ENCODE measurements at places on chromosomes 11 and 22.

GRCh38 chr11:92332986-92333385 lies 108.4 kb downstream of the FAT3 start:
- DNase-seq = no peak

DNA sequence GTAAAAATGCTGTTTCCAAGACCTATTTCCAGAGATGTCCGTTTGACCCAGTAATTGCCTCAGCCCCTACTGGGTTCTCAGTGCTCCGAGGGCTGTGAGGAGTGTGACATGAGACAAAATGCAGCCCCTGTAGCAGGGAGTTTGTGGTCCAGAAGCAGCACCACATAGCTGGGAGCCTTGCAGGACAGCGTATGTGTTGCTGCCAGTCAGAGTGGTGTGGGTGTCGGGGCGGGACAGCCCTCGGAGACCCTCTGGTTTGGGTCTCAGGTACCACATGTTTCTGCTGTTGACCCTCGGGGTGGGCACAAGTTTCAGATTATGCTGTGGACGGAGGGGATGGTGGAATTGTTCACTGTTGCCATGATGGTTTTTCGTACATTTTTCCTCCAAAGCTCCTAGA lies 17.2 kb downstream of the TBC1D22A start:
- DNase-seq = no peak

DNA sequence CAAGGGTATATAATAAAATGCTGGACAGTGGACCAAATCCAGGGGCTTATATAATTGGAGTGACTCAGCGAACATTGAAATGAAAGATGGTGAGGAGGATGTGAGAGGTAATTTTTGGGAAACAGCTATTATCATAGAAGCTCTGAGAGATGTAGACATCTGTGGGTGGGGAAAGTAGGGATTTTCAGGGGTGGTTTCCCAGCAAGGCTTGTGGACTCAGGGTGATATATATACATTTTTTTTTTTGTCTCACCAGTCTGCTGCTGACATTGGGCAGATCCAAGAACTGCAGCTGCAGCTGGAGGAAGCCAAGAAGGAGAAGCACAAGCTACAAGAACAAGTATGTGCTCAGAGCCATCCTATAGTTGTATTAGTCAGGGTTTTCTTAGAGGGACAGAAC lies 208.1 kb downstream of the MYO18B start:
- DNase-seq = no peak

GRCh38 chr11:67583247-67584204 lies at the start of gene GSTP1:
Gene GSTP1 (plus strand): TSS chr11:67583812. CDS start chr11:67583844, 32 bp downstream.
- no peak for DNase-seq

- no peak for DNase-seq
These were observed 53.5 kb downstream of the IGLL5 start for GRCh38 chr22:22940961-22941605.

- no peak for DNase-seq
These were observed 682.8 kb downstream of the TBC1D22A start for GRCh38 chr22:47445212-47445611.

DNA sequence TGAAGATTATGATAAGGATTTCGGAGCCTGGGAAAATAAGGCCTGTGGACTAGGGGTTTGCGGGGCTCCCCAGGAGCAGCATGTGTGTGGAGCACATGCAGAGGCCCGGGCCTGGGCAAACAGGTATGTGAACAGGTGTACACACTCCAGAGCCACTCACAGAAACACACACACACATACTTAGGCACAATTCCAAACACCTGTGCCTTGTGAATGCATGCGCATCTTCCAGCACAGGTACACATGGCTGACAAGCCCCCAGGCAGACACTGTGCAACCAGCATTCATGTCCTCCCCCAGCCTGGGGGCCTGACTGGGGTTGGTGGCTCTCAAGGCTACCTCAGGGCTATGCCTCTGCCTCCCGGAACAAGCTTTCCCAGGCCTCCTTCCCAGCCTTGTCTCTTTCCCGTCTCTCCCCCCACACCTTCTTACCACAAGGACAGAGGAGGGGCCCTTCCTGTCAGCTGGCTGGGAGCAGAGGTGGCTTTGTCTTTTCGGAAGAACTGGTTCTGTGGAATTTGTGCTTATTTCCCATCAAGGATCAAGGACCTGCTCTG lies 2.6 kb upstream of the P2RY6 start:
- DNase-seq = no peak

GRCh38 chr11:36431429-36432092 lies 78.5 kb downstream of the TRAF6 start:
- DNase-seq = no peak

DNA sequence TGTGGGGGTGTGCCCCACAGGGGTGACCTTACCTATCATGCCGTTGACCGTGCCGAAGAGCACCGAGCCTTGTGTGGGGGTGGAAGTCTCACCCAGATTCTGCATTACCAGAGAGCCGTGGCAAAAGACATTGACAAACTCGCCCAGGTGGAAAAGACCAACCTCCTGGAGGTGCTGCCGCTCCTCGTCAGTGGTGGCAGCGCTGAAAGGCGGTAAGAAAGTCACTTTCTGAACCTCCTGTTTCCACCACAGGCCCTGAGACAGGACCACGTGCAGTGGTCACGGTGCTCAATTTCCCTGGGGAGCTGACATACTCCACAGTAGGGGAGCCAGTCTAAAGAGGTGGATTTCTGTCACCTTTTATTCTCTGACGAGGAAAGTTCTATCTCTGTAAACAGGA lies 7.4 kb upstream of the VWCE start:
- no peak for DNase-seq

DNA sequence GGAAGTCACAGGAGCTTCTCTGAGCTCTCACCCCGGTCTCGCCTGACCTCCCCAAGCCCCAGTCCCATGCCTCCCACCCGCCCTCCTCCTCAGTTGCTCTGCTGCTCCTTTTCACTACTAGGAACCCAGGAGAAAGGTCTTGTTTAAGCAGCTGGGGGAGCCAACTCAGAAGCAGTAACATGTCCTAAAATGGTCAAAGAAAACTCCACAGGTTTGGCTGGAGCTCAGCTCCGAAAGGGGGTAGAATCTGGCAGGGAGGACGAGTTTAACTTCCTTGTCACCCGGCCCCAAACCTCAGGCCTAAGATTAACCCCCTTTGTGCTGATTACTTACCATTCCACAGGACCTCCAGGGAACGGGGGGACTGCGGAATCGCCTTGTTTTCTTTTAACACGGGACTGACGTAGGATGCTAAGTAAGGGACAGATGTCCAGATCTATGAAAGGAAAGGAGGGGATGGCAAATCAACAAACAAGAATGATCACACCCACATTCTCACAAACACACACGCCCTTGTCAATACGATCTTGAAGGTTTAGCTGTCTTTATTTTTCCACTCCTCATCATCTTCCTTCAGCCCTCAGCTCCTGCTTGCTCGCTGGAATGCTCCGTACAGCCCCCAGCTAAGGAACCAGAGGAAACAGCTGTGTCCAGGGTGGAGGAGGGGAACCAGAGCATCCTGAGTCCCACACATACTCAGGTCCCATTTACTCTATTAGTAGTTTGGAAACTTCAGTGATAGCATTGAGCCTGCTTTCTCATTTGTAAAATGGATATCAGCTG lies 13.5 kb downstream of the PCSK7 start:
- no peak for DNase-seq

GRCh38 chr22:29886596-29886995 lies 3.6 kb downstream of the MTMR3 start:
- no peak for DNase-seq

GRCh38 chr22:37604875-37605274 lies 3.8 kb upstream of the GGA1 start:
- DNase-seq = no peak

- no peak for DNase-seq
These were observed 474.6 kb upstream of the RAG2 start for GRCh38 chr11:37072538-37073055.
